Fibroblast of skin of right quadriceps (primary cell): ENCODE measurements at places on chromosomes 12 and 14.

DNA sequence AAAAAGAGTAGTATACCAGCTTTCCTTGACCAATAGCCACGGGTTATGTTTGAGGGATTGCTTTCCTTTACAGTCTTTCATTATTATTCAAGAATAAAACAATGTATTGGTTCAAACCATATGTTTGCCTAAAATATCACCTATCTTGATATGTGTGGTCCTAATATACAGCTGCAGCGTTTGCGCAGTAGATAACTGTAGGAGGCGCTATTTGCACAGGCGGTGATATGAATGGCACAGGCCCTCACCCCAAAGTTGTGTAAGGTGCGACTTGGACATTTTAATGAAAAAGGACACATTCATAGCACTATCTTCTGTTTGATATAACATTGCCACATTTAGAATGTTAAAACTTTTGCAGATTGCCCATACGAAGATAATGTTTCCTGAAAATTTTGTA, 298.4 kb downstream of the TRHDE start:
- DNase-seq: no peak

DNA sequence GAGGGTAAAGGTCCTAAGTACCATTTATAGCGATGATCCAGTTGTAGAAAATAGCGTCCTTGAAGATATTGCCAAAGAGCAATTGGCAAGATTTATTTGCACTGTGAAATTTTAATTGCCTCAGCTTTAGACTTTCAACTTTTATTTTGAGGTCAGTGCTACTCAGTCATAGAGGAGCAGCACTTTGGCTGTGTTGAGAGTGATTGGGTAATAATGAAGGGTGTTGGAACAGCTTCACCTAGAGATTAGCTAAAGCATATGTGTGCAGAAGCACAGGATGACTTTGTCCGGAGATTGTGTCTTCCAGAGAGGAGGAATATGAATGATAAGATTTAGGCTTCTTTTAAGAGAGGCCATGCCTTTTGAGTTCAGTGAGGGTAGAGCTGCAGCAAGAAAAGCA, 164.8 kb downstream of the NPAS3 start:
- no peak for DNase-seq

DNA sequence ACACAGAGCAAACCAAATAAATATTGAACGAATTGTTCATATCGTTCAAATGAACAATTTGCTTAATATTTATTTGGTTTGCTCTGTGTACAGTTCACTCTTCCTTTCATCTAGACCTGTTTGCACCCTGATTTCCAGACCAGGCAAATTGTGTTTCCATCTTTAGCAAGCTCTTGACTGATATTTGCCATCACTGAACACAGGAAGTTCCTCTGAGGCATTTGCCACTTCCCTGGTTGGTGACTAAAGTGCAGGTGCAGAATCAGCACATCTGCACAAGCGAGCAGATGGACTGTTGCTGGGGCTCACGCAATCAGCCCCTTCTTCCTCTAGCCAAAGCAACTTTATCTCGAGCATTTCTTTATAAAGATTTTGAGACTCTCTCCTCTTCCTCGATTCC, 112.9 kb downstream of the DAAM1 start:
- DNase-seq: no peak

DNA sequence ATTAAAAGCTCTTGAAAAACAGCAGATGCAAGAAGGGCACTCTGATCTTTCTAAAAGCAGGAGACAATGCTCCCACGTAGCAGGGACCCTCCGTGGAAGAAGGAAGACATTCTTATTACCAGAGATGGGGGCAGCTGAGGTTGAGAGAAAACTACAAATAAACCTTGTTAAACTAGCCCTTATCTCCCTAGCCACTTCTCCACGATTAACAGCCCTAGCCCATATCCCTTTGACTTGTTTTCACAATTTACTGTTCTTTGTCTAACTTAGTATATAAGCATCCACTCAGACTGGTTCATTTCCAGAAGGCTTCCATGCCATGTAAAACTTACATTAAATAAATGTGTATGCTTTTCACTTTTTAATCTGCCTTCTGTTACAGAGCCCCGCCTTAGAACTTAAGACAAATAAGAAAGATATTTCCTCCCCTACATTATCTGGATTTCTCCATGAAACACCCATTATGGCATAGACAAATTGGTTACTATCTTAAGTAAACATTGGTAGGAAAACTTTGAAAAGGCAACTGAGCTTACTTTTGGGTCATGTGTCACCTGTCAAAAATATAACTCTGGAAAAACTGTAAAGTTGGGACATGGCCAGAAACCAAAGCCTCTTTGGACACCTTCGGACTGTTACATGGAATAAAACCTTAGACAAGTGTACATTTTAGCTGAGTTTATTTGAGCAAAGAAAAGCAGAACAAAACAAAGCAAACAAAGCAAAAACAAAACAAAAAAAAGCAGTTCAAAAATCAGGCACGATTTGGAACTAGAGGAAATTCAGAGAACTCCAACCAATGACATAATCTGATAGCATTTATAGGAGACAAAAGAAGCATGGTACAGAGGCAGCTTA, 4.9 kb upstream of the RNASE1 start:
- no peak for DNase-seq
